Cardiac muscle cell (in vitro differentiated cells and primary cell): ENCODE measurements at places on chromosomes 12 and 14.
A peak's percentile ranks its signal among the peaks of the same experiment; 100 is the strongest.

- H3K36me3 ChIP-seq = no peaks in the 10 kb centered on the region
- no peaks in the 10 kb centered on the region for H3K27me3 ChIP-seq
- DNase-seq = peak; percentile 28
- no peak overlapping the region for H3K27ac ChIP-seq
Observed at GRCh38 chr12:20798554-20798953, 12.0 kb upstream of the SLCO1B3 start.

GRCh38 chr12:57474430-57474829 lies 5.2 kb downstream of the ARHGAP9 start:
- DNase-seq = no peak
- no peak overlapping the region for H3K4me3 ChIP-seq
- H3K27me3 ChIP-seq = peaks cover 76% of the 10 kb centered on the region
- no peak overlapping the region for H3K27ac ChIP-seq

DNA sequence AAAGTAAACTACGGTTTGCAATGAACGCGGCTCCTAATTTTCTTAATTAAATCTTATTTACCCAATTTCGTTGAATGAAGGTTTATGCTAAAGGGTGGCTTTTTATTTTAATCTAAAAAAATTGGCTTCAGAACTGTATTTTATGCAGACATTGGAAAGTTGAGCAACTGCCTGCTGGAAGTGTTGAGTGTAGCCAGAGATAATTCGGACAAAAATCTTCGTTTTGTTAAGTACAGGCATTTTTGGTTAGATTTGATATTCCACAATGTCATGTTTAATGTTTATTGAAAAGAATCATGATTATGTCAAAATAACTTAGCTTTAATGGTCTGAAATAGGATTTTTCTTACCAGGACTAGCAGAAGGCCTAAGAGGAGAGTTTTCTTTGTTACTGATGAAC lies 875 bp downstream of the IRAK3 start:
- no peaks in the 10 kb centered on the region for H3K4me1 ChIP-seq
- H3K4me3 ChIP-seq = no peak overlapping the region
- H3K27me3 ChIP-seq = peaks cover 55% of the 10 kb centered on the region
- H3K27ac ChIP-seq = no peak overlapping the region

GRCh38 chr12:31018790-31019505 lies 54.7 kb upstream of the DDX11 start:
- DNase-seq = no peak
- no peaks in the 10 kb centered on the region for H3K27me3 ChIP-seq
- no peaks in the 10 kb centered on the region for H3K4me1 ChIP-seq
- no peaks in the 10 kb centered on the region for H3K36me3 ChIP-seq
- no peak overlapping the region for H3K4me3 ChIP-seq

DNA sequence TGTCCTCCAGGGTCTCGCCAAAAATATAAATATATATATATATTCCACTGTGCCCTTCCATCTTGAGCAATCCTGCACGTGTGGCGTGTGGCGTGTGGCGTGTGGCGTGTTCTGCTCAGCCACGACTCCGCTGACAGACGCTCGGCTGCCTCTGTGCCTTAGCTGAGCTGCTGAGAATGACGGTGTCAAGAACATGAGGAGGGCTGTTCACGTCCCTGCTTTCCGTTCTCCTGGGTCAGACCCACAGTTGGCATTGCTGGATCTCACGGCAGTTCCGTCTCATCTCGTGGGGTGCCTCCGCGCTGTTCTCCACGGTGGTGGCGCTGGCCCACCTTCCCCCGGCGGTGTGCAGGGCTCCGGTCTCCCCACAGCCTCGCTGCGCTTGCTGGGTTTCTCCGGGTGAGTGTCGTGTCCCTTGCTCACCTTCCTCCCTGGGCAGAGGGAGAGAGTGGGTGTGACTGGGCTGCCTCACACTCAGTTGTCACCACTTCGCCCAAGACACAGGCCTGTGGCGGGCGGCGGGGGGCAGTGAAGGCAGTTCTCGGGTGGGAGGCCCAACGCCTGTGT lies 9.4 kb downstream of the GPR132 start:
- H3K4me1 ChIP-seq = peaks cover 20% of the 10 kb centered on the region
- peaks cover 19% of the 10 kb centered on the region for H3K27me3 ChIP-seq
- no peak overlapping the region for H3K27ac ChIP-seq
- no peak overlapping the region for H3K4me3 ChIP-seq
- no peak for DNase-seq

- H3K27me3 ChIP-seq = peaks cover 10% of the 10 kb centered on the region
- H3K4me1 ChIP-seq = peaks cover 35% of the 10 kb centered on the region
- H3K36me3 ChIP-seq = no peaks in the 10 kb centered on the region
- DNase-seq = peak; percentile 81
Observed at GRCh38 chr14:50000380-50001150, 107.7 kb downstream of the ARF6 start.

DNA sequence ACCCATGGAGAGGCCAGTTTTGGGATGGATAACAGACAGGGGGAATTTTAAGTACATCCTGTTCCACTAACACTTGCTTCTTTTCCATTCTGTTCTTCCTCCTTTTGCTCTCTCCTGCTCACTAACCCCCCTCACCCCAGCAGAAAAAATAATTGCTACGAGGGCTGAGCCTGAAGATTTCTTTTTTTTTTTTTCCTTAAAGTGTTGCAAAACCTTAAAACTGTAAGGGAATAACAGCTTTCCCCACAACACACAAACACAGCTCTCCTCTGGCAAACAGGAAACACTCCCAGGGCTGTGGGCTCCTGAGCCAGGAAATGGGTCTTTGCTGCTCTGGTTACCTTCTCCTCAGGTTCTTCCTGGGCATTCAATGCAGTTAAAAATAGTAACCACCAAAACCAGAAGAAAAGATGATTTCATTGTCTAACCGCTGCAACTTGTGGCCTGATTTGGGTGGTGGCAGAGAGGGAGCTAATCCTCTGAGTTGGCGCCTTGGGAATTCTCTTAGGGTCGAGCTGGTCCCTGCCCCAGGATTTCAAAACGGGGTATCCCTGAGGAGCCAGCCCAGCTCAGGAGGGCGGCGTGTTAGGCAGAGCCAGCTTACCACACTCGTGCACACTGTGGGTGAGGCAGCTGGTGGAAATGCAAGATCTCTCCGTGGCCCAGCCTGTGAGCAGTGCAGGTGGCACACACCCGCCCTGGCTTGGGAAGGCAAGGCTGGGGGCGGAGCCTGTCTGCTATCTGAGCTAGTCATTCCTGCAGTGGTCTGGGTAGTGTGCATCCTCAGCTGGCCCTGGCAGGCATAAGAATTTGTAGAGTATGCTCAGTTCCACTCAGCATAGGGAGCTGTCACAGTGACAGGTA lies 17.1 kb upstream of the EMP1 start:
- H3K4me3 ChIP-seq = no peak overlapping the region
- H3K36me3 ChIP-seq = no peaks in the 10 kb centered on the region
- H3K27ac ChIP-seq = peak overlapping the region; percentile 9
- peaks cover 10% of the 10 kb centered on the region for H3K4me1 ChIP-seq

GRCh38 chr12:2344885-2345284 lies 292.1 kb downstream of the CACNA1C start:
- peaks cover 16% of the 10 kb centered on the region for H3K4me1 ChIP-seq
- no peaks in the 10 kb centered on the region for H3K27me3 ChIP-seq
- DNase-seq = no peak
- no peak overlapping the region for H3K27ac ChIP-seq

GRCh38 chr14:63454436-63454835 lies 88.7 kb downstream of the PPP2R5E start:
- H3K27ac ChIP-seq = no peak overlapping the region
- H3K36me3 ChIP-seq = no peaks in the 10 kb centered on the region
- no peak for DNase-seq
- H3K4me1 ChIP-seq = peaks cover 14% of the 10 kb centered on the region

GRCh38 chr12:80641936-80642335 lies 65.5 kb upstream of the MYF6 start:
- no peak overlapping the region for H3K4me3 ChIP-seq
- H3K4me1 ChIP-seq = no peaks in the 10 kb centered on the region
- no peaks in the 10 kb centered on the region for H3K27me3 ChIP-seq
- no peaks in the 10 kb centered on the region for H3K36me3 ChIP-seq

GRCh38 chr14:73472185-73473114 lies 14.1 kb upstream of the NUMB start:
- H3K4me1 ChIP-seq = peaks cover 11% of the 10 kb centered on the region
- H3K4me3 ChIP-seq = no peak overlapping the region
- peak; percentile 73 for DNase-seq
- no peak overlapping the region for H3K27ac ChIP-seq
- no peaks in the 10 kb centered on the region for H3K36me3 ChIP-seq
